ENCODE measurements at places on chromosomes 6 and 20.

DNA sequence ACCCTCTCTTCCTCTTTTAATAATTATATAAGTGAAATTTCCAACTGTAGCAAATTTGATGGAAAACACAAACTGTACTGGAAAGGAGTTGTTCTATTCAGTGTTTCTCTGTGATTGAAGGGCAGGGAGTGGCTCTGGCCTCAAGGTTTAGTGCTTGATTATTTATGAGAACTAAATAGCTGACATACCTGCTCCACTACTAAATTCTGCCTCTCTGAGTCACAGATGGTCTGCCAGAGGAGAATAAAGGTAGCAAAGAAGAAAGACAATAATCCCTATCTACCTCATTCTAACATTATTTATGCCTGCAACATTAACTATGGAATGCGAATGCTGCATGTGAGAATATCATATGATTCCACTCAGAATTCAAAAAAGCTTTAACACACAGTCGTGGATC lies 9.3 kb downstream of the BMP5 start:
- DNase-seq: no peak

DNA sequence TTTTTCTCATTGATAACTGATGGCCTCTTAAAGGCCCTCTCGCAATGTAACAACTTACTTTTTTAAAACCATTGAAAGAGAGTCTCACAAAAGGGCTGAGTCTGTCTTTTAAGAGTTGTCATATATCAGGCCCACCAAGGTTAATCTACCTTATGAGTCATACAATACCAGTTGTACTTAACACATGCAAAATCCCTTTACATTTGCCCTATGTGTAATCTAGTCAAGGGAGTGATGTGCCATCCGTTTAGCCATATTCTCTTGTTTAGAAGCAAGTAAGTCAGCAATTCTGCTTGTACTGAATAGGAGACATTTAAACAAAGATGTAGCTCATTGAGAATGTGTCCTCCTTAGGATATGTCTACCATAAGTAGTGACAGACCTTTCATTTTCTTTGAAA lies 143.7 kb downstream of the TENT5A start:
- no peak for DNase-seq

DNA sequence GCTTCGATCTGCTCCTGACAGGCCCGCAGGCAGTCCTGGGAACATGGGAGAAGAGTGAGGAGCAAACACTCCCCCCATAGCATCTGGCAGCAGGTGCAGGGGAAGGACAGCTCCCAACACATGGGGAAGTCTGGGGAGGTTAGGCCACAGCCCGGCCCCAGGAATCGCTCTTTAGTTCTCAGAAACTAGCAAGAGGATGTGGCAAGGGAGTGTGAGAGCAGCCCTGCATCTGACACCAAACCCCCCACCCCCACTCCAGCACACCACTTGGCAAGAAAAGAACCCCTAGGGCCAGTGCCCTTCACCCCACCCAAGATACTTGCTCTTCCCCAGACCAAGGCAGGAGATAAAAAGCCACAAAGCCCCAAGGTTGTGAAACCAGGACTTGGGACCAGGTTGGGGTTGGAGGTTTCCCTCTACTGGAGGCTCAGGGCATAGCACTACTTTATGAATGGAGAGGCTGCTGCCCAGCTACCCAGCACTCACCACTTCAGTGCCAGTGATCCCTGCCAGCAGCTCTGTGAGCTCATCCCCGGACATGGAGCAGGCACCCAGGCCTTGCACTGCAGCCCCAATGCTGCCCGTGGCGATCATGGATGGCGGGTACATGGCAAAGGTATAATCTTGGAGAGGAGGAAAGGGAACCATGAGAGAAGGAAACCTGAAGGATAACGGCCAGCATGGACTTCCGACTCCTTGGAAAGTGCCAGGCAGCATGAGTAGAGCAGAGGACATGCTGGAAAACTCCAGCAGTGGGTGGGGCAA lies 5.4 kb downstream of the CCND3 start:
- DNase-seq: no peak

DNA sequence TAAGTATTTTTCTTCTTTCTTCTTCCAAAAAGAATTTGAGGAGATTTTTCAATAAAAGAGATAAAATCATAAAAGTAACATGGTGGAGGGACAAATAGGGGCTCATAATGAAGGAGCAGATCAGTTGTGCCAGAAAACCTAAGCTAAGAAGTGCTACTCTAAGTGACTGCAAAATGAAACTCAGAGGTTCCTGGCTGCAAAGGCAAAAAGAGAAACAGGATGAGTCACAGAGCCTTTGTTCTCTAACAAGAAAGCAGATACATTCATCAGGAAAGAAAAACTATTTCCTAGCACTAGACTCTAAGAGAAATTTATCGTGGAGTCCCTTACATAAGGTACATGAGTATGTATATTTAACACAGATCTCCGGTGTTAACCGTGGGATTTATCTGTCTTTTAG lies 49.8 kb downstream of the TSHZ2 start:
- DNase-seq: no peak

DNA sequence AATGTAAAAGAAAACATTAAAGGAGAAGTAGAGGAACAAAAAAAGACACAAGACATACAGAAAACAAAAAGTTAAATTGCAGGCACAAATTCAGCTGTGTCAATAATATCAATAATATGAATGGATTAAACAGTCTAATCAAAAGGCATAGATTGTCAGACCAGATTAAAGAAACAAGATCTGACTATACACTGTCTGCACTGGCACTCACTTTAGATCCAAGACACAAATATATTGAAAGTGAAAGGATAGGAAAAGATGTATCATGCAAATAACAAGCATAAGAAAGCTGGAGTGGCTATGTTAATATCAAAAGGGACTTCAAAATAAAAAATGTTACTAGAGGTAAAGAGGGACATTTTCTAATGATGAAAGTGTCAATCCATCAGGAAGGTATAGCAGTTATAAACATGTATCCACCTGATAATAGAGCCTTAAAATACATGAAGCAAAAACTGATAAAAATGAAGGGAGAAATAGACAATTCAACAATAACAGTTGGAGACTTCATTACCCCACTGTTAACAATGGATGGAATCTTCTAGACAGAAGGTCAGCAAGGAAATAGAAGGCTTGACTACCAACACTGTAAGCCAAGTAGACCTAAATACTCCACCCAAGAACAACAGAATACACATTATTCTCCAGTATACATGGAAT lies 89.7 kb downstream of the HIVEP1 start:
- no peak for DNase-seq

DNA sequence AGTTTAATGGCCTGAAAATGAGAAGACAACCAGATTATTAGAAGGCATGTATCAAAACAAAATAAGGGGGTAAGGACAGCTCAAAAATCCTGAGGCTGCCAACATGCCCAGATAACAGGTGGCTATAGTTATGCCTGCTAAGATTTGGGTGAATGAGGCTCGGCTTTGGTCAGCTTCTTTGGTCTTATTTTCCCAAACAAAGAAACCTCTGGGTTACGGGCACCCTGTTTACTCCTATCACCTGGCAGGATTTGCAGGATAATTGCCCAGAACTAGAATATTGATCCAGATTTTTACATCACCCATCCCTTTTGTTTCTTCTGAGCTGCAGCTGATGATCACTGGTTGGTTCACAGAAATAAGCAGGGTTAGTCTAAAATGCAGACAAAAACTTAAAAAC lies 74.3 kb downstream of the SLC16A10 start:
- DNase-seq: no peak

- DNase-seq: no peak
Measured at GRCh38 chr6:146860583-146860982, 261.8 kb downstream of the ADGB start.

- DNase-seq: no peak
Measured at GRCh38 chr6:143482593-143482992, 28.9 kb downstream of the FUCA2 start.

GRCh38 chr6:78700991-78701390 lies 166.4 kb upstream of the IRAK1BP1 start:
- no peak for DNase-seq

- no peak for DNase-seq
Measured at GRCh38 chr6:17103715-17104114, 1.9 kb downstream of the STMND1 start.

DNA sequence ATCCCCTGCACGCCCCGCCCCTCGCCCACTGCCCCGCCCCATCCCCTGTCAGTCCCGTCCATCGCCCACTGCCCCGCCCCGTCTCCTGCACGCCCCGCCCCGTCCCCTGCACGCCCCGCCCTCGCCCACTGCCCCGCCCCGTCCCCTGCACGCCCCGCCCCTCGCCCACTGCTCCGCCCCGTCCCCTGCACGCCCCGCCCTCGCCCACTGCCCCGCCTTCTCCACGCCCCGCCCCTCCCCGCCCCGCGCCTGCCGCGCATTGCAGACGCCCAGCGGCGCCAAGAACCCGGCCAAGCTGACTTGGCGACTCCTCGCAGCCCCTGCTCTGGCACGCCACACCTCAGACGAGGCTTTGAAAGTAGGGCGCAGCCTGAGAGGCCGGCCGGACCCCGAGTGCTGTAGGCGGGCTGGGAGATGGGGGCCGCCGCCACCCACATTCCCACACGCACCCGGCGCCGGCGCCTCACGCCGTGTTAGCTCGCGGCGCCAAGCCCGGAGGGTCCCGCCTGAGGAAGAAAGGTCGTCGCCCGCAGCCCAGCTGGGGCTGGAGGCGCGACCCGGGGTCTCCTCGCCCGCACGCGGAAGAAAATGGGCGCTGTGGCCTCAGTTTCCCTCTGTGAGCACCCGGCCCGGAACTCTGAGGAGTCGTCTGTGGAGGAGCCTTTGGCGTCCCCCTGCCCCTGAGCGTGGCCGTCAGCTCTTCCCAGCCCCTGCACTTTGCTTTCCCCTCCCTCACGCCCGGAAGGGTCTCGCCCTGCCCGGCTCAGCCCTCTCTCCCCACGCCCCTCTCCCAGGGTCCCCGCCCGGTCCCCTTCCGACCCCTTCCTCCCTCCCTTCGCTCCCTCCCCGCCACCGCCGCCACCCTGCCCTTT lies at the start of gene RAD21L1:
RAD21L1 (plus strand) TSS at position 262 of the 872 bp plus-strand sequence. CDS start 2,410 bp downstream, outside the sequence.
- no peak for DNase-seq

DNA sequence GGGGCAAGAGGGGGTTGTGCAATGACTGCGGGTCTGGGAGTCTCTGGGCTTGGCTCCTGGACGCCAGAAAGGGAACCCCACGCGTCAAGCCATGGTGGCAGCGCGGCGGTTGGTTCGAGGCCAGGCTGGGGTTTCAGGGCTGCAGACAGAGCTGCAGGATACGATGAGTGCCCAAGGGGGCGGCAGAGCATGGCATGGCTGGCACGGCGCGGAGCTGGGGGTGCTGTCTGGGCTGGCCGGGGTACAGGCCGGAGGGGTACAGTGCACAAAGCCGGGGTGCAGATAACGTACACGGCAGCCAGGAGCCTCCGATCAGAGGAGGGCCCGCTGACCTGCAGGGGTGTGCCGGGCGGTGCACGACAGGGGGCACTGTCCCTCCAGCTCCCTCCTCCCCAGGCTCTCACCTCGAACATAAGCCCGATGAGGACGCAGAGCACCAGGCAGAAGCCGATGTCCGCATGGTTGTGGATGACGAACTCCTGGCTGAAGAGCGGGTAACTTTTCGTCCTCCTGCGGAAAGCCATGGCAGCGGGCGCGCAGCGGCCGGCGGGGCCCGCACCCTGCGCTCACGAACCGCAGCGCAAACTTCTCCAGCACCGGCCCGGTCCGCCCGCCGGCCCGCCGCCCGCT lies 353 bp downstream of the TRAM2 start:
- peak; percentile 27 for DNase-seq

GRCh38 chr6:47844881-47845280 lies 63.0 kb downstream of the OPN5 start:
- DNase-seq: no peak

Data from esophagus squamous epithelium (tissue), 5 donors.